ENCODE measurements at places on chromosomes 13 and 19.
A peak's percentile ranks its signal among the peaks of the same experiment; 100 is the strongest.

- no peak for DNase-seq
These were observed 752 bp downstream of the ZMYM5 start for GRCh38 chr13:19862481-19863313.

DNA sequence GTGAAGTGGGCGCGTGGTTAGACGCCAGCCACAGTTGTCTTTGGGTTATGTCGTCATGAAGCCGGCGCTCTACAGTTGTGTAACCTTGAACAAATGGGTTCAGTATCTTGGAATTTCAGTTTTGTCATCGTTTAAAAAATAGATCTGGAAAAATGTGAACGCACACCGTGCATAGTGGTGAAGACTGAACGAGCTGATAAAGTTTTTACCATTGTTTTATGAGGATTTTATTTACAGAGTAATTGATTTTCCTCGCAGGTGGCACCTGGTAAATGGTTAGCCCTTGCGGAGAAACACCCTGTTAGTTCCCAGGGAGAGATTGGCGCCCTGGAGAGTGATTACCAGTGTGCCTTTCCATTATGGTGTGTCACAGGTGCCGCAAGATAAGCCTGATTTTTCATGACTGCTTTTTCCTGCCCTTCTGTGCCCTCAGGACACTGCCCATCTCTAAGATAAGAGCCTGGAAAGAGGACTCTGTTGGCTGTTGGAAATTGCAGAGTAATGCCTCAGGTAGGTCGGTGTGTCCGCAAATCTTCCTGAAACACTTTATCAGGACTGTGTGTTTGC, 577 bp downstream of the ZNF181 start:
- peak; percentile 63 for DNase-seq

GRCh38 chr13:41443969-41444368, 13.4 kb upstream of the RGCC start:
- no peak for DNase-seq

DNA sequence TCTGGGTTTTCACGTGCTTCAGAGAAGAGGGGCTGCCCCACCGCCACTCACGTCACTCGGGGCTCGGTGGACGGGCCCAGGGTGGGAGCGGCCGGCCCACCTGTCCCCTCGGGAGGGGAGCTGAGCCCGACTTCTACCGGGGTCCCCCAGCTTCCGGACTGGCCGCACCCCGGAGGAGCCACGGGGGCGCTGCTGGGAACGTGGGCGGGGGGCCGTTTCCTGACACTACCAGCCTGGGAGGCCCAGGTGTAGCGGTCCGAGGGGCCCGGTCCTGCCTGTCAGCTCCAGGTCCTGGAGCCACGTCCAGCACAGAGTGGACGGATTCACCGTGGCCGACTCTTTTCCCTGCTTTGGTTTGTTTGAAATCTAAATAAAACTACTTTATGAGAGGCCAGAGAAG, 2.2 kb upstream of the GZMM start:
- no peak for DNase-seq

- DNase-seq, result no peak
These were observed 151.2 kb downstream of the FGF9 start for GRCh38 chr13:21822029-21822428.

Data from astrocyte of the cerebellum (primary cell).